ENCODE measurements at places on chromosomes 12 and 14.

- H3K4me1 ChIP-seq: peaks cover 9% of the 10 kb centered on the region
- no peak overlapping the region for H3K4me3 ChIP-seq
- no peak overlapping the region for H3K27ac ChIP-seq
- H3K27me3 ChIP-seq: peaks cover 32% of the 10 kb centered on the region
- DNase-seq: no peak
Measured at GRCh38 chr12:117404203-117404853, 42.9 kb upstream of the NOS1 start.

- H3K27me3 ChIP-seq: peaks cover 2% of the 10 kb centered on the region
- no peak overlapping the region for H3K4me3 ChIP-seq
- H3K36me3 ChIP-seq: no peaks in the 10 kb centered on the region
- H3K4me1 ChIP-seq: peaks cover 14% of the 10 kb centered on the region
Measured at GRCh38 chr12:107558816-107559382, 126.7 kb upstream of the PWP1 start.

- peaks cover 10% of the 10 kb centered on the region for H3K36me3 ChIP-seq
- peaks cover 51% of the 10 kb centered on the region for H3K4me1 ChIP-seq
- H3K4me3 ChIP-seq: no peak overlapping the region
- H3K27me3 ChIP-seq: no peaks in the 10 kb centered on the region
- DNase-seq: no peak
- H3K27ac ChIP-seq: peak overlapping the region; percentile 88
Measured at GRCh38 chr14:32514681-32515080, 185.6 kb downstream of the AKAP6 start.

GRCh38 chr12:124317400-124317799 is 22.5 kb downstream of the RFLNA start:
- no peaks in the 10 kb centered on the region for H3K27me3 ChIP-seq
- no peak for DNase-seq
- no peak overlapping the region for H3K27ac ChIP-seq
- H3K36me3 ChIP-seq: peaks cover 27% of the 10 kb centered on the region
- no peaks in the 10 kb centered on the region for H3K4me1 ChIP-seq
- no peak overlapping the region for H3K4me3 ChIP-seq

GRCh38 chr14:52029881-52030280 is 39.0 kb downstream of the NID2 start:
- no peaks in the 10 kb centered on the region for H3K36me3 ChIP-seq
- peaks cover 18% of the 10 kb centered on the region for H3K4me1 ChIP-seq
- no peak overlapping the region for H3K27ac ChIP-seq
- no peak overlapping the region for H3K4me3 ChIP-seq

GRCh38 chr14:99587460-99588278 is 16.3 kb downstream of the CCDC85C start:
- DNase-seq: no peak
- no peak overlapping the region for H3K4me3 ChIP-seq
- H3K36me3 ChIP-seq: peaks cover 3% of the 10 kb centered on the region
- H3K4me1 ChIP-seq: peaks cover 52% of the 10 kb centered on the region
- no peaks in the 10 kb centered on the region for H3K27me3 ChIP-seq
- peak overlapping the region; percentile 48 for H3K27ac ChIP-seq

GRCh38 chr14:60061371-60061770 is 30.4 kb upstream of the PCNX4 start:
- no peak overlapping the region for H3K4me3 ChIP-seq
- H3K27ac ChIP-seq: no peak overlapping the region
- no peaks in the 10 kb centered on the region for H3K4me1 ChIP-seq

GRCh38 chr12:41205070-41205709 is 17.1 kb downstream of the PDZRN4 start:
- H3K4me3 ChIP-seq: no peak overlapping the region
- peaks cover 8% of the 10 kb centered on the region for H3K4me1 ChIP-seq
- DNase-seq: no peak

Data from mesothelial cell of epicardium (in vitro differentiated cells).